ENCODE measurements at places on chromosomes 3 and 15. TPM values are rescaled to one million over a fixed set of nuclear protein-coding genes. Genes with fewer than 3 reads are reported as not detected.
A peak's percentile ranks its signal among the peaks of the same experiment; 100 is the strongest.

GRCh38 chr3:102265720-102266119, 169.1 kb upstream of the ZPLD1 start:
- DNase-seq = no peak

ASB14 gene
- 1.7 TPM for polyA plus RNA-seq

GRCh38 chr3:99108508-99108907, 207.0 kb upstream of the DCBLD2 start:
- DNase-seq = no peak

DNA sequence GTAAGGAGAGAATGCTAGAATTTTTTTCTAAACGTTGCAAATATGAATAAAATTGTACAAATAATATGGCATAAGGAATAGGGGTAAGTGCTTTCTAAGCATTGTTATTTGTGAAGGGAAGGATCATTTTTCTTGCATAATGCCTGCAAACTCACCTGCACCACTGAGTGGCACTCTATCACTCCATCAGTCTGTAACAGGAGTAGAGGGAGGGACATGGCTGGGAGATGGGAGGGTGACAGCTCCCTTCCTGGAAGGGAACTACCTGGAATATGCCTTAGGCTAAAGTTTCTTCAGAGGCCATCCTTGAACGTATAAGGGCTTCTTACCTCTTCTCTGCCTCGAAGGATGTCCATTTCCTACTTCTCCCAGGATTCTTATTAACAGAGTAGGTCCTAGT, 3.0 kb downstream of the NAALADL2 start:
- no peak for DNase-seq

DNA sequence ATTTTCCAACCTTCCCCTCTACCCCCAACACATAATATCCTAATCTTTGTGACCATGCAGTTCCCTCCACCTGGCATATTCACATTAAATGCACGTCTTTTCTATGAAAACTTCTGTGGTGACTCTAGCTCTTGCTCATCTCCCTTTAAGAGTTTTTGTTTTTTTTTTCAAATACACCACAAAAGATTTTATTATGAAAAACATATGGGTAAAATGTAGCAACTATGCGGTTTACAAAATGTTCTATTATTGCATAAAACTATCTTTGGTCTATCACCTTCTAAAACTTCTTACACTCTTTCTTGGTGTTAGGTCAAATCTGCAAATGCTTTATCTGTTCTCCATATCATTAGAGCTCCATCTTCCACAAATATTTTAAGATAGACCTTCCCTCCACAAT, 38.6 kb upstream of the ADGRG7 start:
- no peak for DNase-seq

- no peak for DNase-seq
Measured at GRCh38 chr3:139326131-139326530, 17.7 kb upstream of the MRPS22 start.

DNA sequence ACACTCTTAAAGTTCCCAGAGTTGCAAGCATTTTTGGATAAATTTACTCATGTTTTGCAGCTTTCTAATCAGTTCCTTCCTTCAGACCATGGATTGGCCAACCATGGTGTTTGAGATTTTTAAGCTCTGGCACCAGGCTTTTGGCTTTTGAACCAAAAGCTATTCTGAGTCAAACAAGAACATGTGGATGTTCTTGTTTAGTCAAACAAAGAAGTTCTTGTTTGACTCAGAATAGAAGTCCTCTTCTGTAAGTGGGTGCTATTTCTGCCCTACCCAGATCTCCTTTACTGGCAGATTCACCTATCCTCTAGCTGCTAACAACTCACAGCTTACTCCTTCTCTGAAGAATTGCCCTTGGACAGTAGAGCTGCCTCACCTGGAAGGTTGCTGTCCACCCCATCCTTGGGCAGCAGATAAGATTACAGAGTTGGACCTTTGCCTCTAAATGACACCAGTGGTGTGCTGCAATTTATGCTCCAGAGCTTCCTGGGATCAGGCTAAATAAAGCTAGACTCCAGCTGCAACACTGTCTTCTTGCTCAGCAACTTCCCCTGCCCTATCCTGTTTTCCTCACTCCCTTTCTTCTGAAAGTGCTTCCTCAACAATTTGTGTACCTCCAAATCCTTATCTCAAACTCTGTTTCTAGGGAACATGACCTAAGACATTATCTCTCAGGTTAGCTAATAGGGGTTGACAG, 65.6 kb downstream of the COL6A6 start:
- DNase-seq = no peak

DNA sequence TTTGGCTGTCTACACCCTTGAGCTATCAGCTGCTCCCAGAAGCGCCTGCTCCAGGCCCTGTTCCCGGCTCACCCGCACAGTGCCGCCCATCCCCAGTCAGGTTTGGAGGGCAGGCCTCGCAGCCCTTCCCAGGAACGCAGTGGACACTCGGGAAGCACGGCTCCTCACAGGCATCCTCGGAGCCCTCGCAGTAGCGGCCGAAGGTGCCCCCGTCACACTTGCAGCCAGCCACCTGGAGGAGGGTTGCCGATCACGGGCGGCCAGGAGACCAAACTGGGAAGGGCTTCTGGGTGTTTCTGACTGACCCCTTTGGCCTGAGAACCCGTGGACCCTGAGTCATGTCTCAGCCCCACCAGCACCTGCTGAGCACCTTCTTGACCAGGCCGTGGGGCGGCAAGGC, 33.4 kb downstream of the MUC20 start:
- no peak for DNase-seq

CACNA2D2 gene
- 13.3 TPM for polyA plus RNA-seq

- DNase-seq = no peak
Measured at GRCh38 chr3:10744098-10744465, 71.9 kb upstream of the SLC6A11 start.

OR5K2 gene
- not detected for polyA plus RNA-seq

DNA sequence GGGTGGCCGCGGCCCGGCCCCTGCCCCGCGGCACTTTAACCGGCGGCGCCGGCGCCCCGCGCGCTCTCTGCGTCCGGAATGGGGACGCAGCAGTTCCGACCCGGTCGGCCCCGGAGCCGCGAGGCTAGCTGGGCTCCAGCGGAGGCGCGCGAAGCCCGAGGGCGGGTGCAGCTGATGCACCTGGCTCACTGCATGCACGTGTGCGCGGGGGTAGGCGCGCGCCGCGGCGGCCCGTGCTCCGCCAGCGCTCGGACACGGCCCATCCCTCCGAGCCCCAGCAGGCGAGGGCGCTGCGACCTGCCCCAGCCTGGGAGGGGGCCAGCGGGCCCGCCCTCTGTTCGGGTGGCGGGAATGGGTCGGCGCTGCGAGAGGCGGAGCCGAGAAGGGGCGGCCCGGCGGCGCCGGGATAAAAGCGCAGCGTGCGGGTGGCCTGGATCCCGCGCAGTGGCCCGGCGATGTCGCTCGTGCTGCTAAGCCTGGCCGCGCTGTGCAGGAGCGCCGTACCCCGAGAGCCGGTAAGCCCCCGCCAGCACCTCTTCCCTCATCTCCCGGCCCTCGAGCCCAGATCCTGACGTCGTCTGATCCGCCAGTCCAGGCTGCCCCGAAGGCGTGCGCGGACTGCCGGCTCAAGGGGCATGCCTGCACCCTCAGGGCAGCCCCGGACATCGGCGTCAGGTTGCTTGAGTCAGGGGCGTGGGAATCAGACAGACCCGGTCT, at the start of the genes CHDH and IL17RB:
Gene CHDH, minus strand, starts transcription at position 286 of the 717 bp plus-strand sequence. CDS start 22,411 bp downstream, outside the sequence.
Gene IL17RB, plus strand, starts transcription at position 435 of the 717 bp plus-strand sequence. Its CDS starts 21 bp downstream, at position 456.
- DNase-seq = peak; percentile 28

DNA sequence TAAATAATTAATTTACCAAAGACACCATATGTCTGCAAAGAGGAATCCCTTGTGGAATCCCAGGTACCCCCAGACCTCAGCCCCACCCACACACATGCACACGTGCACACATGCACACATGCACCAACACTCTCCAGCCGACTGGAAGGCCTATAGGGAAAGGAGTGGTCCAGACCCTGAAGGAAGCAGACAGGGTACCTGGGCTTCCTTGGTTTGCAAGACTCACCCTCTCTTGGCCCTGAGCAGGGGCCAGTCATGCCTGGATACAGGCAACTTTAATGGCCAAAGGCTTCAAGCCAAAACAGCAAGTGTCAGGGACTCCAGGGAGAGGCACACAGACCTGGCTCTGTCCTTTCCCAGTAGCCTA, 8.9 kb upstream of the HAPLN3 start:
- DNase-seq = no peak

DNA sequence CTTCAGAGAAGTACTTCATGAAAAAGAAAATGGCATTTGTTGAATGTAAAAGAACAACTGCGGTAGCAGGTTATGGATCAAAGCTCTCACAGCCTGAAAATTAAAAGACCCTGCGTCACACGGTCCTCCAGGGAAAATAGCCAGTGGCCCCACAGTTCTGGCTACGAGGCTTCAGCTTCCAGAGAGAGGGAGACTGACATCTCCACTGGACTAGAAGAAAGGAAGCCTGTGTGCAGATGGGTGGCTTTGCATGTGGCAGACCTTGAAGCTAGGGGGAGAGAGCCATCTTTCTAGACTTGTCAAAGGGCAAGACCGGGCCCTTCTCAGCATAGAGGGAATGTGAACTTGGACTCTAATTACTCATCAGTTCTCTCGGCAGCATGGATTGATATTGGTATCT, 159.4 kb downstream of the SLCO3A1 start:
- DNase-seq = no peak

GRCh38 chr3:60146121-60146520, 1096.3 kb upstream of the CFAP20DC start:
- DNase-seq = no peak

CASR gene
- polyA plus RNA-seq = 25.1 TPM

GRCh38 chr3:167148136-167148535, 232.0 kb downstream of the ZBBX start:
- DNase-seq = no peak

DNA sequence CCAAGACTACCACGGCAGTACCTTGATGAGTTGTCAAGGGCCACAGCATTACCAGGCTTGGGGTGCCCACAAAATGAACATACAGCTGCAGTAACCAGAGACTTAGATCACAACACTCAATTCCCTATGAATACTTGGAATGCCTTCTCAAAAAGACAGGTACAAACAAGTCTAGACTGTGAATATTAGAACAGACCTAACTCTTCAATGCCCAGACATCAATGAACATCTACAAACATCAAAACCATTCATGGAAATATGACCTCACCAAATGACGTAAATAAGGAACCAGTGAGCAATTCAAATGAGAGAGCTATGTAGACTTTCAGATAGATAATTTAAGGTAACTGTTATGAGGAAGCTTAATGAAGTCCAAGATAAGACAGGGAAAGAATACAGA, 185.1 kb upstream of the POU1F1 start:
- no peak for DNase-seq

DNA sequence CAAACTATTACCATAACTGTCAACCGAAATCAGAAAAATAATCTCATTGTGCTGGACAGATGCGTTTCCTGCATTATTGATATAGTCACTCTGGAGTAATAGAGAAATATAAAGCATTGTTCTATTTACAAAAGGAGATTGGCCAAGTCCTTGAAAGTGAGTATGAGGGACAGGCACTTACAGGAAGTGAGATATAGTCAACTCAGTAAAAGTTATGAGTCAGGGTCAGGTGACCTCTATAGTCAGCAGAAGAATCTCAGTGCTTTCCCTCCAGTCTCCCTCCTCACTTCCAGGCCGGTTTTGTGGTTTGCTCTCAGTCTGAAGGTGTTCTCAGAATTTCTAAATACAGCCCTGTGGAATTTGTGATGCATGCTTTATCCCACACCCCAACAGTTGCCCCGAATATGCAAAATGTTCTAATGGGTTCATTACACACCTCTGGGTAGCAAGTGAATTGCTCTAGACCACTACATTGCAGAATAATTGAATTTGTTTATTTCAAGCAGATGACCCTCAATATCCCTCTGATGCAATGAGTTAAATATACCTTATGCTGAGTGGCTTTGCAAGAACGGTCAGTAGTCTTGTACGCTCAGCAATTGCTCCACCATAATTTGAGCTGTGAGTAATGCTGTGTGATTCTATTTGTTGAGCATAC, 787.7 kb downstream of the MCTP2 start:
- no peak for DNase-seq

DNA sequence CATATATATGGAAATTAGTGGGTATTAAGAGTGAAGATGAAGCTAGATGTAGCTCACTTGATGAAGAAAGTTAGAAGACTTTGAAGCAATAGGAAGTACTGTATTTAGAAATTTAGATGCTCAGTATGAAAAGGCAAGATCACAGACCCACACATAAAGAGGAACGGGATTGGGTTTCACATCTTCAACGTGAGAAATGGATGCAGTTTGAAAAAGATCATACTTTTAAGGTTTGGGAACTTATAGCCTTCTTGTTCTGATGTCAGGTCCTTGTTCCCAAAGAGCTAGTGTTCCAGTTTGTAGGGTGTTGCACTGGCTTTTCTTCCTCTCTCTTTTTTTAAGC, 16.7 kb downstream of the AP3S2 start:
- DNase-seq = no peak

- DNase-seq = no peak
Measured at GRCh38 chr3:149572796-149573414, 84.9 kb downstream of the WWTR1 start.

- no peak for DNase-seq
Measured at GRCh38 chr15:50613600-50613999, 67.1 kb upstream of the USP50 start.
